ENCODE measurements at places on chromosomes 7 and 10. TPM values are rescaled to one million over a fixed set of nuclear protein-coding genes. Genes with fewer than 3 reads are reported as not detected.

The ZNF37A gene
- 2.8 TPM for polyA plus RNA-seq

The PLEKHS1 gene
- 0.05 TPM for polyA plus RNA-seq

The MYO1G gene
- 2.2 TPM for polyA plus RNA-seq

The SLC29A4 gene
- 0.72 TPM for polyA plus RNA-seq

The NUTM2B gene
- polyA plus RNA-seq: 0.22 TPM

The BMPER gene
- polyA plus RNA-seq: 0.06 TPM

The CYP2W1 gene
- polyA plus RNA-seq: 1.5 TPM

The TBX20 gene
- polyA plus RNA-seq: not detected

The NPC1L1 gene
- polyA plus RNA-seq: 0.65 TPM

The CEP55 gene
- 11.5 TPM for polyA plus RNA-seq

The OR2F1 gene
- polyA plus RNA-seq: not detected

The RTKN2 gene
- 7.3 TPM for polyA plus RNA-seq

The HECW1 gene
- polyA plus RNA-seq: 0.11 TPM

The TAS2R38 gene
- not detected for polyA plus RNA-seq

The RADIL gene
- 0.29 TPM for polyA plus RNA-seq

The GLI3 gene
- 1.0 TPM for polyA plus RNA-seq

The CPEB3 gene
- 2.3 TPM for polyA plus RNA-seq

The CAMK2B gene
- 1.2 TPM for polyA plus RNA-seq

The DNAH11 gene
- 0.51 TPM for polyA plus RNA-seq

The ORC5 gene
- 9.6 TPM for polyA plus RNA-seq

The LDB3 gene
- polyA plus RNA-seq: 2.4 TPM

The NUTM2E gene
- polyA plus RNA-seq: 0.13 TPM

The NKX1-2 gene
- 0.35 TPM for polyA plus RNA-seq

The SLC26A5 gene
- polyA plus RNA-seq: 0.06 TPM

The CNPY1 gene
- not detected for polyA plus RNA-seq

The CDC123 gene
- polyA plus RNA-seq: 24.1 TPM

The SNX10 gene
- 0.44 TPM for polyA plus RNA-seq

The KDM7A gene
- 6.6 TPM for polyA plus RNA-seq

The AP1S1 gene
- 43.3 TPM for polyA plus RNA-seq

The ZNF316 gene
- polyA plus RNA-seq: 21.1 TPM

The RNF32 gene
- 0.43 TPM for polyA plus RNA-seq

The OR6V1 gene
- not detected for polyA plus RNA-seq

The MBL2 gene
- polyA plus RNA-seq: not detected

Measured in esophagus (tissue), 2 donors.